ENCODE measurements at places on chromosomes 16 and 17. TPM values are rescaled to one million over a fixed set of nuclear protein-coding genes. Genes with fewer than 3 reads are reported as not detected.

SPATA22 gene
- total RNA-seq = not detected

CCL16 gene
- total RNA-seq = not detected

TMIGD1 gene
- not detected for total RNA-seq

BCO1 gene
- total RNA-seq = not detected

DNA sequence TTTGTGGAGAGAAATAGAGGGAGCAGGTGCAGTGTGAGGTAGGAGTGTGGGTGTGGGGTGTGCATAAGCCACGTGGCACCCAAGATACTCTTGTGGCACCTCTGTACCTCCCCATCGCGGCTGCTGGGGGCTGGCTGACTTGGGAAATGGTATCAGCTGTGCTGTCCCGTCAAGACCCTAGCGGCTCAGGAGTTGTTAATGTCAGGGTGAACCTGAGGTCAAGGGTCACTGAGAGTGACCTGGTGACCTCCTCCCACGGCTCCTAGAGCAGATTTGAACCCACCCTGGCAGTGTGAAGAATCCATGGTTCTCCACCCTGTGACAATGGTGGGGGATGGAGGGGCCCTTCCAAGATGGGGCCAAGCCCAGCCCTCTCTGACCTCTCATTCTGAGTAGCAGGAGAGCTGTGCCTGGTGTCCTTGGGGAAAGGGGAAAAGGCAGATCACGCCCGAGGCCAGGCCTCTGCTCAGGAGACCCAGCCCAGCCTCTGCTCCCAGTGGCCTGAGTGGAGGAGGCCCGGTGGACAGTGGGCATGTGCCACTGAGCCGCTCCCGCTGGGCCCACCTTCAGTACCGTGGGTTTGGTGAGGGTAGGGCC, 3.0 kb upstream of the WFIKKN2 start:
- no peak for DNase-seq

DNA sequence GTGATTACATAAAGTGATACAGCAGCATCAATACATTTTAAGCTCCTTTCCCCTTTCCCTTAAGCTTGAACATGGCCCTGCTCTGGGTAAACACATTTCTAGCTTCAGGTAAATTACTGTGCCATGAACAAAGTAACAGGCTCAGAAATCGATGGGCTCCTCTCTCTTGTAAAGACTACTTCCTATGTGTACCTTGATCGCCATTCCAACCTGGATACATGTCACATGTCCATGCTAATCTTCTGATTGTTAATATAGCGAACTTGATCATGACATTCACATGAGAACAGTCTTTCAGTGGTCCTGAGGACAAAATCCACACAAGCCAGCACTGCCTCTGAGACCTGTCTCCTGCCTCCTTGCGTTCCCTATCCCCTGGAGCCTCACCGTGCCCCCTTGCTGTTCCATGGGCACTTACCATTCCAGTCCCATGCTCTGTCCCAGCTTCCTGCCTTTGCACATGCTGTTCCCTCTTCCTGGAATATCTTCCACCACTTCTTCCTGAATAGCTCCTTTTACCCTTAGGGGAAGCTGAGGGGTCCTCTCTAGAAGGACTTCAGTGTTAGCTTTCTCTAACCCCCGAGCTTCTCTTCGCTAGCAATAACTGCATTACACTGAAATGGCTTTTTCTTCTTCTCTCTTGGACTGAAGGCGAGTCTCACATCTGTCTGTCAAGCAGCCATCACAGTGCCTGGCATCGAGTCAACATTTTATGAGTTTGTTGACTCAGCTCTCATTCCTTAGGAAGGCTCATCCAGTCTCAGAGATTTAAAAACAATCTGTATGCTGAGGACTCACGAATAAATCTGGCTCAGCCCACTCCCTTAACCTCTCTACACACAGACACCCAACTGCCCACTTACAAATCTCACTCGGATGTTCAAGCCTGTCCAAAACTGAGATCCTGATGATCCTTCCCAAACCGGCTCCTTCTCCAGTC, 93.3 kb downstream of the ASIC2 start:
- DNase-seq = no peak

- no peak for DNase-seq
These were observed 1.3 kb downstream of the TUBB3 start for GRCh38 chr16:89924297-89924924.

DNA sequence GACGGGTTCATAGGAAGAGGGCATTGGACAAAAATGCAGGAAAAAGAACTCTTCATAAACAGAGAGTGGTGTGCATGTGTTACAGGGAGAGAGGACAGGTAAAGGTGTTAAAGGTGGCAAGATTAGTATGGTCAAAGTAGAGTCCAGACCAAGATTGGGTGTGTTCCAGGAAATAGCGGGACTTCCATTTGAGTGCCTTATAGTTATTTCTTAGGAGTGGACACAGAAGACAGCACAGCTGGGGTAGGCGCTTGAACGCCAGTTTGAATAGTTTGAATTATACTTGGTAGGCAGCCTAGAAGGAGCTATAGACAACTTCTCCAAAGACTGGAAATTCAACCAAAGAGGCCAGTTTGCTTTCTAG, 63.4 kb downstream of the MAP2K6 start:
- no peak for DNase-seq

- DNase-seq = peak; percentile 36
These were observed at the start of gene CDYL2 for GRCh38 chr16:80804526-80805383. TSS of gene CDYL2 (minus strand) at chr16:80804598. CDS start at chr16:80804173, 425 bp downstream.

- no peak for DNase-seq
These were observed 362.0 kb downstream of the SEC14L1 start for GRCh38 chr17:77502626-77503292.

DNA sequence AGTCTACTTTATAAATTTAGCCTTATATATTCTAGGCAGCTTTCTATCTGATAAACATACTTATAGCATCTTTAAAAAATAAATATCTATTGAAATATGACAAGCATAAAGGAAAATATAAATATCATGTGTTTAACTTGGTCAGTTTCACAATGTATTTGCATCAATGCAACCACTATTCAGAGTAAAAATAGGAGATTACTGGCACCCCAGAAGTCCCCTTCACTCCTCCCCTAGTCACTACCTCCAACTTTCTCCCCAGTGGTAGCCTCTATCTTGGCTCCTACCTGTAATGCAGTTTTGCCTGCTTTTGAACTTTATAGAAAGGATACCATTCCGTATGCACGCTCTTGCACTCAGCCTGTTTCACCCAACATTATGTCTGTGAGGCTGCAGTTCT, 3.2 kb upstream of the NOD2 start:
- no peak for DNase-seq

DNA sequence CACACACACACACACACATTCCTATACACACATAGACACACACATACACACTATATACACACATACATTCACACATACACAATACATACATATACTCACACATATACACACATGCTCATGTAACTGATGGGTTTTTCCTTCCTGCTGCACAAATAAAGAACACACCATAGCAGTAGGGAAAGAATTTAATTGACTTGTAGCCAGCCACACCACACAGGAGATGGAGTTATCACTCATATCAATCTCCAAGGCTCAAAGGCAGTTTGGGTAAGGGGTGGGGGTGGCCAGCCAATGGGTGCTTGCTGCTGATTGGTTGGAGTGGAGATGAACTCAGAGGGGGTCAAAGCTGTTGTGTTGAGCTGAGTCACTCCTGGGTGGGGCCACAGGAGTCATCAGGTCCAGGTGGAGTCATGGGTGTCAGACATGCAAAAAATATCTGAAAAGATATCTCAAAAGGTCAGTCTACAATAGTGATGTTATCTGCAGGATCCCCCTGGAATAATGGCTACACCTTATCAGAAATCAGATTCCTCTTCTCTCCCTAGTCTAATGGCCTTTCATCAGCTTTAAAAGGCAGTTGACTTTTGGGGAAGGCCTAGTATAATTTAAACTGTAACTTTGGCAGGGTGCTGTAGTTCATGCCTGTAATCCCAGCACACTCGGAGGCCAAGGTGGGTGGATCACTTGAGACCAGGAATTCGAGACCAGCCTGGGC, 46.1 kb downstream of the WSB1 start:
- no peak for DNase-seq

DNA sequence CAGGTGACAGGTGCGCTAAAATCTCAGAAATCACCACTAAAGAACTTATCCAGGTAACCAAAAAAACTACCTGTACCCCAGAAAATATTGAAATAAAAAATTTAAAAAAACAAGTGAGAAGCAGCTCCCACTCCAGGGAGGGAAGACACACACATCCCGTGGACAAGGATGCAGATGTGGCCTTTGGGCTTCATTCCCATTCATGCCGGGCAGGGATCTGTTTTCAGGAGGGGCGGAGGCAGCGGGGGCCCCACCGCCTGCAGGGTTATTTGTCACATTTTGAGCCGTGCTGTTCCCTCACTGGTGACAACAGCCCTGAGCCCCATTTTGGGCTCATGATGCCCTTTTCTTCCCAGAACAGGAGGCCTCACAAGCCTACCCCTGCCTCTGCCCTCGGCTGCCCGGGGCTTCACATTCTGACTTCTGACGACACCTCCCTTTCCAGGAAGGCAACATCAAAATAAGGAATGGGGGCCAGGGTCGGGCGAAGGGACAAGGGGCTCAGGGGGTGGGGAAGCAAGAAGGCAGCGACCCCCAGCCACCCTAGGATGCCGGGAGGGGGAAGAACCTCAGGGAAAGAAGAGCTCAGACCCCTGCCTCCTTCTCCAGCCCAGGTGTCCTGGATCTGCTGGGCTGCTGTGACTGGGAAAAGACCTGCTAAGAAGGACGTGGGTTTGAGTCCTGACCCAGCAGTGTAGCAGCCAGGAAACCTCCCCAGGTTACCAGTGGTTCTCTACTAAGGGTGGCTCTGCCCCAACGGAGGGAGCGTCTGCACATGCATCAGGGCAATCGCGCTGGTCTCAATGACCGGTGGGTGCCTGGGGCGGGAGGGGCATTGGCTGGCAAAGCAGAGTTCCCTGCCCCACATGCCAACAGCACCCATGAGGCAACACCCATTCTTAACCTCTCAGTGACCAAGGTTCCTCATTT, 2.3 kb upstream of the CD79B start:
- no peak for DNase-seq

GRCh38 chr16:76222853-76223252, 54.3 kb upstream of the CNTNAP4 start:
- no peak for DNase-seq

DNA sequence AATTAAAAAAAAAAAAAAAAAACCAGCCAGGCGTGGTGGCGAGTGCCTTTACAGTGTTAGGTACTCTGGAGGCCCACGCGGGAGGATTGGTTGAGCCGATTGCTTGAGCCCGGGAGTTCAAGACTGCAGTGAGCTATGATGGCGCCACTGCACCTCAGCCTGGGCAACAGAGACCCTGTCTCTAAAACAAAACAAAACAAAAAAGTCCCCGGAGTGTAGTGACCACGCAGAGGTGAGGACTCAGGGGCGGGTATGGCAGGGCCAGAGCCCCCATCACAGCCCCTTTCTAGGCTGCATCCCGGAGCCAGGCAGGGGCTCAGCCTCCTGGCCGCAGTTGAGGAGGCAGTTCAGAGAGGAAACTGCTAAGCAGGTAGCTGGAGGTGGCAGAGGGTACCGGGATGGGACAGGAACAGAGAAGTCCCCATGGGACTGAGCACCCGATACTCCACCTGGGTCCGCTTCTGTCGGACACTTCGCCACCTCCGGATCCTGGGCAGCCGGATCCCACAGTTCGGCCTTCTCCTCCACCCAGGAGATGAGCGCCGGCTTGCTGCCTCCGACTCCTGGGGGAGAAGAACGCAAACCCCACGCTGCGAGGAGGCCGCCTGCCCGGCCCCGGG, 800 bp downstream of the ZNF747 start:
- no peak for DNase-seq

- DNase-seq = no peak
These were observed 68.1 kb upstream of the CES5A start for GRCh38 chr16:55943267-55943666.

GRCh38 chr17:50276588-50277356, 2.5 kb downstream of the TMEM92 start:
- no peak for DNase-seq

GRCh38 chr16:48101069-48101674, 54.6 kb downstream of the ABCC12 start:
- no peak for DNase-seq

DNA sequence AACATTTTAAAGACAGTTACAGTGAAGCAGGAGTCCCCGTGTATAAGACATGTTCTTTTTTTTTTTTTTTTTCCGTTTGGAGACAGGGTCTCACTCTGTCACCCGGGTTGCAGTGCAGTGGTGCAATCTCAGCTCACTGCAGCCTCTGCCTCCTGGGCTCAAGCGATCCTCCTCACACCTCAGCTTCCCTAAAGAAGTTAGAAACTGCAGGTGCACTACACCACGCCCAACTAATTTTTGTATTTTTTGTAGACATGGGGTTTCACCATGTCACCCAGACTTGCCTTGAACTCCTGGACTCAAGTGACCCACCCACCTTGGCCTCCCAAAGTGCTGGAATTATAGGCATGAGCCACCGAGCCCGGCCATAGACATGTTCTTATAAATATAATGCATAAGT, 3.0 kb downstream of the EVI2B start:
- no peak for DNase-seq

GRCh38 chr17:59311051-59311468, 20.4 kb upstream of the YPEL2 start:
- peak; percentile 15 for DNase-seq

DNA sequence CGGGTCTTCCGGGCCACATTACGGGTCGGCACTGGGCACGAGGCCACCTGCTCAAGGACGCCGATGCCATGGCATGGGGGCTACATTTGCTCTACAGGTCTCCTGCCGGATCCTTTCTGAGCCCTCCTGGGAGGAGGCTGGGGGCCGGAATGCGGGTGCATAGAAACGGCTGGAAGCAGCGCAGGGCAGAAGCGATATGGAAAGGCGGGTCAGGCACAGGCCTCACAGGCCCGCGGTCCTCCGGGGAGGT, 28.4 kb downstream of the AXIN1 start:
- no peak for DNase-seq

GRCh38 chr16:17861981-17862479, 391.3 kb upstream of the XYLT1 start:
- no peak for DNase-seq

DNA sequence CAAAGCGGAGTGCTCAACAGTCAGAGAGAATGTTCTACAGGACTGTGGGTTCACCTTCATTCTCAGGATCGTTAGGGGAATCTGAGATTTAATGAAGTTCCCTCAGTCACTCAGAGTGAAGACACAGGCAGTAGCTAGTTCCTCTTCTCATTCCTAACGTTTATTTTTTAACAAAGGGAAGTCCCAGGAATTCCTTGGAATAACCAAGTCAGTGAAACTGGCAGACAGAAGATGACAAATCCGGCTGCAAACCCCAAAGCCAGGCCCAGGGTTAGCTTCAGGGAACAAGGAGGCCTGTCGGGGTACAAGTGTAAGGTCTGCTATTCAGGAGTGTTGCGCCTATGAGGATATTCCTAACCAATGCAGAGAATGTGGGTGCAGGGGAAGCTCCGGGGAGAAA, 42.0 kb downstream of the COTL1 start:
- DNase-seq = no peak

DNA sequence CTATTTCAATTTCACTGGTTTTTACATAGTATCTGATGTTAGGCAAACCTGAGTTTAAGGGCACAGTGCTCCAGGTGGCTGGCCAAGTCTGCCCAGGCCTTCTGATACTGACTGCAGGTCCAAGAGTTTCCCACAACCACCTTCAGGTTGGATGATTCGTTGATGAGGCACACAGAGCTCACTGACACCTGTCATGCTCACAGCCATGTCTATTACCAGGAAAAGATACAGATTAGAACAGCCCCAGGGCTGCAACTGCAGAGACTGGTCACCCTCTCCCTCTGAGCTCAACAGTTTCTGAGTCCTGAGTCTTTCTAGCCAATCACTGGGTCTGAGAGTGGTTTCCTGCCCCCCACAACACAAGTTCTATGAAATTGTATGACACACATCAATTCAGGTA, 37.2 kb downstream of the MEAK7 start:
- DNase-seq = no peak

- no peak for DNase-seq
These were observed 128.7 kb upstream of the ZFHX3 start for GRCh38 chr16:73176577-73177013.
